Esophagus squamous epithelium (tissue), 5 donors: ENCODE measurements at places on chromosomes 12 and 14.

DNA sequence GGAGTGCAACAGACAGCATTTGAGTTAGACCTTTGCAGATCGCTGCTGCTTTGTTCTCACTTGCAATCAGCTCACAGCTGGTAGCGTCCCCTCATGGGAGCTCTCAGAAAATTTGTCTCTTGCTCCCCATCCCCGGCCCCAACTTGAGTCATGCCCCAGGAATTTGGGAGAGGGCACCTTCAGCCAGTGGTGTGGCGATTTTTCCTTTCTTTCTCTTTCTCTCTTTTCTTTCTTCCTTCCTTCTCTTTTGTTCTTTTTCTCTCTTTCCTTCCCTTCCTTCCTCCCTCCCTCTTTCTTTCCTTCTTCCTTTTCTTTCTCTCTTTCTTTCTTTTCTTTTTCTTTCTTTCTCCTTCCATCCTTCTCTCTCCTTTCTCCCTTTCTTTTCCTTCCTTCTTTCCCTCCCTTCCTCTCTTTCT is 34.2 kb upstream of the MAP1LC3B2 start:
- H3K4me3 ChIP-seq, result peak overlapping the region; percentile 5
- H3K4me1 ChIP-seq, result peaks cover 46% of the 10 kb centered on the region
- no peaks in the 10 kb centered on the region for H3K27me3 ChIP-seq
- no peak for DNase-seq
- peak overlapping the region; percentile 74 for H3K27ac ChIP-seq

DNA sequence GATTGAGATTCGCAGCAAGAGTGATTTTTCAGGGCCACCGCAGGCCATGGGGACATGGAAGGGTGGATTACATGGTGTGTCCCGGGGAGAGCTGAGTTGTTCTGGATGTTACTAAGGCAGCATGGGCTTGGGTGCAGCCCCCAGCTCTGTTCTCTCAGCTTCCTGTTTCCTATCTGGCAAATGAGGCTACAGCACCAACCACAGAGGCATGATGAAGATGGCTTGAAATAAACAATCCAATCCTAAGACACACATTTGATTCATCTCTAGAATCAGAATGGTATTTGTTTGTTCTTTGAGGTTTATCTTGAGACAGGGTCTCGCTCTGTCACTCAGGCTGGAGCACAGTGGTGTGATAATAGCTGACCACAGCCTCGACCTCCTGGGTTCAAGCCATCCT is 21.6 kb downstream of the GLTP start:
- peaks cover 5% of the 10 kb centered on the region for H3K4me1 ChIP-seq
- H3K27me3 ChIP-seq, result no peaks in the 10 kb centered on the region
- peaks cover 88% of the 10 kb centered on the region for H3K36me3 ChIP-seq
- no peak for DNase-seq

- no peak overlapping the region for H3K27ac ChIP-seq
- H3K4me3 ChIP-seq, result no peak overlapping the region
- H3K4me1 ChIP-seq, result no peaks in the 10 kb centered on the region
- H3K27me3 ChIP-seq, result no peaks in the 10 kb centered on the region
- DNase-seq, result no peak
These were observed 284.9 kb downstream of the LRFN5 start for GRCh38 chr14:41891624-41892023.

DNA sequence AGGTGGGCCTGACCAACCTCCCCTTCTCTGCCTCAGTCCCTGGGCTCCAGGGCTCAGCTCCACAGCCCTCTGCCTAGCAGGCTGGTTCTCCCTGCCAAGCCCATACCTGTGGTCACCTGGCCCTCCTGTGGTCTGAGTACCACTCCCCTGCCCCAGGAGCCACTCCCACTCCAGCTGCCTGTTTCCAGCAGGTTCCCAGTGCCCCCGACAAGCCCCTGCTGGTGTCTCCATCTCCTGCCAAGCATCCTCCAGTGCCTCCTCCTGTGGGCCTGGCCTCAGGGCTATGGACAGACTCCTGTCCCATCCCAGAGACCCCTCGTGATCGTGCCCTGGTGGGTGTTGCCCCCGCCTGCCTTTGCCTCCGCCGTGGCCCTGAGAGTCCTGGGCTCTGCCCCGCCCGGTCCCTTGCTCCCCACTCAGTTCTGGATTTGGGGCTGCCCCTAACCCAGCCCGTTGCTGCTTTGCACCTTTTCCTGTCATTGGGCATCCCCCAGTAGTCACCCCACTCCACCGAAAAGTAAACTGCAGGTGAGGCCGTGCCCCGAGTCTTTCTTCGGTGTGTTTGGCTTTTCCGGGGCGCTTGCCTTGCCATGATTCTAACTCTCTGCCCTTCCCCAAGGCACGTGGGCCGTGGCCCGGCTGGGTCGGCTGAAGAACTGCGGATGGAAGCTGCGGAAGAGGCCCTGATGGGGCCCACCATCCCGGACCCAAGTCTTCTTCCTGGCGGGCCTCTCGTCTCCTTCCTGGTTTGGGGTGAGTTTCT is 9.8 kb downstream of the MEG3 start:
- peaks cover 34% of the 10 kb centered on the region for H3K27me3 ChIP-seq
- H3K27ac ChIP-seq, result no peak overlapping the region
- no peak for DNase-seq
- H3K4me1 ChIP-seq, result peaks cover 3% of the 10 kb centered on the region
- no peak overlapping the region for H3K4me3 ChIP-seq

DNA sequence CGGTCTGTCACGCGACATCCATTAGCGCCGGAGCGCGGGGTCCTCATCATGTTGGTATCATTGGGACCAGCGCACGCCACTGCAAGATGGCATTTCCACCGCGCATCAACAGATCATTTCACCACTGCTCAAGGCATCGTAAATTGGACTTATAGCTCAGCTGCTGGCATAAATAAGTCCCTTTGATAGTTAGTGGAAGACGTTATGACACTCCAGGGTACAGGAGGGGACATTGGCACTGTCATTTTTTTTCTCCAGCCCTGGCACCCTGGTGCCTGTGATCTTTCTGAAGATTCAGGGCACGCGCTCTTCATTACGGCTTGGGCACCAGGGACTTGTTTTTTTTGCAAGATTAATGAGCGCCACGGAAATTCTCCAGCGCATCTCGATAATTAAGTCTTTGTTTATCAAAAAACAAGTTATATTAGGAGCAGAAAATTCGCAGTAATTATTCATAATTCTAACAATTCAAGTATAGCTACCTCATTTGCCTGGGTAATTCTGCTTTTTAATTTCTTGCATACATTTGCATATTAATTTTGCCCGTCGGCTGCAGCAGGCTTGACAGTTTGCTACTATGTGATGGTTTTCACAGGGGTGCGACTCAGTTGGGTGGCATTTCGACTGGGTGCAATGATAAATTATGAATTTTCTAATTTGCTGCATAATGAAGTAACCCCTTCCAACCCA is 167.7 kb downstream of the VRK1 start:
- no peak overlapping the region for H3K27ac ChIP-seq
- no peaks in the 10 kb centered on the region for H3K36me3 ChIP-seq
- no peaks in the 10 kb centered on the region for H3K4me1 ChIP-seq
- H3K27me3 ChIP-seq, result no peaks in the 10 kb centered on the region
- no peak for DNase-seq
